DMS79 (cell line): ENCODE measurements at places on chromosomes 3 and 15.

DNA sequence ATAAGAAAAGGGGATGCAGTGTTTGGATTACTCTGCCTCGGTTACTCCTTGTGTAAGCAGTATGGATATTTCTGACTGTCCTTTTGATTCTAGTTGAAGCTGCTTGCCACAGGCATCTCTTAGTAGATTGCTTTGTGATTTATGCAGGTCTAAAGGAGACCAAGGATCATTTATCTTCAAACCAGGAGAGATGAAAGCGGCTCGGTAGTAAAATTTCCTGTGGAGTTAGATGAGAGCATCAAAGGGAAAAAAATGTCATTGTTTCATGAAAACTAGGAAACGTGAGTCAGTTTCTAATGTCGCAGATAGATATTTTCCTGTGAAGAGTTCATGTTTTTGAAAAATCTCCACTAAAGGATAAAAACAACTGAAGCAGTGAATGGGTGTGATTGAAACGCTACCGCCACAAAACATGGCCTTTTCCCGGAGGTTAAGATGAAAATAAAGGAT lies 254.0 kb upstream of the TBL1XR1 start:
- DNase-seq, result no peak

GRCh38 chr15:35833581-35833980 lies 287.6 kb upstream of the DPH6 start:
- no peak for DNase-seq

- no peak for DNase-seq
Observed at GRCh38 chr3:39434574-39434973, 28.1 kb downstream of the RPSA start.

DNA sequence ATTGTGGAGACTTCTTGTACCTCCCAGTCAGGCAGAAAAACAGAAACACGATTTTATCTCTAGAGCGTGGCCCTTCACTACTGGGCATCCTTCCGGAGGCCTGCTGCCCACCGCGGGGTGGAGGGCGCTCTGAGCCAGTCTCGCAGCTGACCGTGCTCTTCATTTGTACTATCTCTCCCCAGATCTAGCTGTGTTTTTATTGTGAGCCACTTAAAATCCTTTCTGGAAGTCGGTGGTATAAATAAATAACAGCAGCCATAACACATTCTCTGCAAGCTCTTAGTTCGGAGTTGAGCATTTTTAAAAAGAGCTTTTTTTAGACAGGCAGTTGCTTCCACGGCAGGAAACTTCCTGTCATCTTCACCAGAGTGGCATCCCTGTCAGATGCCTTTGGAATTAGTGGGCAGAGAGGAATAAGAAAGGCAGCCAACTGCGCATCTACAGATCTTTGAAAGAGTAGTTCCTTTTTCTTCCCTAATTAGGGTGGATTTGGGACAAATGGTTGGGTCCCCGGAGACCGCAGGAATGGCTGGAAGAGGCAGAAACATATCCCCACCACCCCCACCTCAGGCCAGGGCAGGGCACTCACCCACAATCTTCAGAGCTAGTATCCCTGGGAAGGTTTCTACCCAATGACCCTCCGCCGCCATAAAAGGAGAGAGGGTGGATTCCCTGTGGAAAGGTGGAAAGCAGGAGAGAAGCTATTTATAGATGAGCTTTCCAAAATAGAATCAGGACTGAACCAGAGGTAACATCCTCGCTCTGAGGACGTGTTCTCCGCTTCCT lies 91.1 kb downstream of the TOP2B start:
- no peak for DNase-seq

DNA sequence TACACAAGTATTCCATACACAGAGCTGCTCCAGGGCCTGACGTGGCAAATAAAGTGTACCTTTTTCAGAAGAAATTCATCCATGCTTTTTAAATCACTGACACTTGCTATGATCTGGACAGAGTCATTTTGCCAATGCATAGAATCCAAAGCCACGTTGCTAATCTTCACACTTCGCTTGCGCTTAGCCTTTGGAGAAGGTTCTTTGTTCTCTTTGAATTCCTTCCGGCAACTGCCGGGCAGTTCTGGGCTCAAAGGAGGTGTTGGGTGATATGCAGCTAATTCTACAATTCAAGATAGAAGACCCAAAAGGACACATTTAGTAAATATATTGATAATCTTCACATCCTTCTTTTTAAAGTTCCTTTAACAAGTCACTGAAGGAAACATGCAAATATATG lies 69.9 kb downstream of the NR2E3 start:
- no peak for DNase-seq

DNA sequence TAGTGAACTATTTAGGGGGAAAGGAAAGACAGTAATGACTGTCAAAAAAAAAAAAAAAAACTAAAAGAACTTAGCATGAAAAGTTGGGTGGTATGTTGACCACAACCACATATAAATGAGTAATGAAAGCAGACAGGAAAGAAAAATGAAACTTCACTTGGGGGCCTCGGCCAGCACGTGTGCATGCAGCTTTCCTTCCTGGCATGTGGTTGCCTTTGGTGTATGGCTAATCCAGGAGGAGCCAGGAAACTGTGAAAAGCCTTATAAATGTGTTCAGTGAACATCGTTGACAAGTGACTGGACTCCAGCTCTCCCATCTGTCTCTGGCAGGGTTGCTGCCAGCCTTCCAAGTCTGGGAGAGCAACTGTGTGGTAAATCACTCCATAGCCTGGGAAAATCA lies 195.1 kb downstream of the DTWD1 start:
- no peak for DNase-seq

- no peak for DNase-seq
Observed at GRCh38 chr15:74906067-74906449, 593 bp downstream of the FAM219B start.

DNA sequence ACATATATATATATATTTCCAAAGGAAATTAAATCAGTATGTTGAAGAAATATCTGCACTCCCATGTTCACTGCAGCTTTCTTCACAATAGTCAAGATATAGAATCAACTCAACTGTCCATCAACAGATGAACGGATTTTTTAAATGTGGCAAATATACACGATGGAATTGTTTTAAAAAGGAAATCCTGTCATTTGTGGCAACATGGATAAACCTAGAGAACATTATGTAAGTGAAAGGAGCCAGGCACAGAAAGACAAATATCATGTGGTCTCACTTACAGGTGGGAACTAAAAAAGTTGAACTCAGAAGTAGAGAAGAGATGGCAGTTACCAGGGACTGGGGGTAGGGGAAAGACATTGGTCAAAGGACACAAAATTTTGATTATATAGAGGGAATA lies 253.7 kb downstream of the ULK4 start:
- DNase-seq, result no peak

- peak; percentile 95 for DNase-seq
Observed at GRCh38 chr3:133211449-133211848, 173.3 kb downstream of the TMEM108 start.

DNA sequence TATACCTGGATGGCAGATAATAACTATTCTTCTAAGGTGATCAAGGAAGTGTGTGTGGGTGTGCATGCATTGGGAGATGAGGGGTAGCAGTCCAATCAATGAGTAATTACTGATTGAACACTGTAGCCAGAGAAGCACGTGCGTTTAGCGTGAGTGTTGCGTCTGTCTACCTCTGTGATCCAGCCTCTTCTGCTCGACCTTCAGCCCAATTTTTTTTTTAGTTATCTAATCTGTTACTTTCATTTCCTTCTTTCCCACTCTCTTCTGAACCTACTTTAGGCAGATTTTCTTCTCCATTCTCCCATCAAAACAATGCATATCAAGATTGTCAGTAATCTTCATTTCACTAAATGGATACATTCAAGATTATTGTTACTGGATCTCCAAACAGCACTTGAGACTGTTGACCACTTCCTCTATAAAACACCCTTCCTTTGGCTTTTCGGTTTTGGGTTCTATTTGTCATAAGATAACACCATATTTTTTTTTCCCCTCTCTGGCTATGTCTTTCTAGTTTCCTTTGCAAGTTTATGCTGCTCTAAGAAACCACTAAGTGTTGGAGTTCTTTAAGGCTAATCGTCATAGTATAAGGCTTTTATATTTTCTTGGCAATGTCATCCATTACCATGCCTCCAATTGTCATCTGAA lies 41.0 kb downstream of the MCTP2 start:
- no peak for DNase-seq

DNA sequence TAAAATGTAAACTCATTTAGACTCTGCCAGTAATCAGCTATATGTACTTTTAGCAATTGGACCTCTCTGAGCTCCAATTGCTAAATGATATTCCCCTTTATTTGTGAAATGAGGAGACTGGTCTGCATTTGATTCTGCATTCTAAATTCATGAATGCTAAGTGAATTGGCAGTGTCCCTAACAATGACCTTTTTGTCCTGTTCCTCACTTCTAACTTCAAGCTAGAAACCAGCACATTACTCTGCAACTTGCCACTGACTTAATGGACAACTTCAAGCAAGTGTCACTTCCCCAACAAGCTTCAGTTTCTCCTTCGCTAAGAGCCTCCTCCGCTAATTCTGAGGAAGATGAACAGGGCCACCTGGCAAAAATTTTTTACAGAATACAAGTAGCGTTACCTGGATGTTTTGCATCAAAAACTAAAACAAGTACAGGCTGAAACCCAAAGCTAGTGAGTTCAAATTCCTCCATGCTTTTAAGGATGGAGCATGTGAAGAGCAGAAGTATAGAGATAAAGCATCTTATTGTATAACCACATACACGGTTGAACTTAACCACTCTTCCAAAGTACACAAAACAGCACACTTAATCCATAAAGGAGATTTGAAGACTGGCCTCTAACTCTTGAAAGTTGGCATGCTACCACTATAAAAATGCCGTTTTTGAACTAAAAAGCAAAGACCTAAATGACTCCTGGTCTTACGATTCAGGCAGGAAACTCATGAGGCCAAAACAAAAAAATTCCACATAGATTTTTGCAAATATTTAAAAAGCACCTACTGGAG lies 207.6 kb downstream of the MAGI1 start:
- DNase-seq, result no peak

- no peak for DNase-seq
Observed at GRCh38 chr3:119492128-119492527, 6.2 kb upstream of the TIMMDC1 start.

- DNase-seq, result no peak
Observed at GRCh38 chr3:175422744-175423143, 563.6 kb downstream of the NAALADL2 start.

DNA sequence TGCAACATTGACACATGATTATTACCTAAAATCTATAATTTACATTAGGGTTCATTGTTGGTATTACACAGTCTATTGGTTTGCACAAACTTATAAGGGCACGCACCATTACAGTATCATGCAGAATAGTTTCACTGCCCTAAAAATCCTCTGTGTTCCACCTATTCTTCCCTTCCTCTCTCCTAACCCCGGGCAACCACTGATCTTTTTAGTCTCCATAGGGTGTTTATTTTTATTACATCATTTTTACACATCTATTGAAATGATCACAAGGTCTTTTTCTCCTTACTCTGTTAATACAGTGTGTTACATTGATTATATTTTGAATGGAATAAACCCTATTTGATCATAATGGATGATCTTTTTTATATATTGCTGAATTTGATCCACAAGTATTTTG lies 15.5 kb upstream of the ECT2 start:
- no peak for DNase-seq

- no peak for DNase-seq
Observed at GRCh38 chr3:171156401-171157010, 130.0 kb upstream of the SLC2A2 start.

DNA sequence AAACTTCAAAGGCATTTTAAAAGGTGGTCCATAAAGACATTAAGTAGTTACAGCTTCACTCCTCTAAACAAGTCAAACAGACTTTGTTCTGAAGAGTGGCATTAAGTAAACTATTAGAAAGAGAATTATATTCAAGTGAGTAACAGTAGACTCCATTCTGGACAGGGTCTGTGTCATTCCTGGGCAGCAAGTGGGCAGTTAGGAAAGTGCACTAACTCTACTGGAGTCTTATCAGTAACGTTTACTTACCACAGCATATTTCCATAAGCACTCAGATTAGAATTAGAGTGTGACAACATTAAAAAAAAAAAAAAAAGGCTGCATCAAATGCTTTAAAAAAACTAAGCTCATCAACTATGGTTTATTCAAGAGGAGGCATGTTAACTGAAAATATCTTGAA lies 10.6 kb downstream of the UBR1 start:
- no peak for DNase-seq

- no peak for DNase-seq
Observed at GRCh38 chr3:62226601-62227339, 146.6 kb downstream of the FEZF2 start.

DNA sequence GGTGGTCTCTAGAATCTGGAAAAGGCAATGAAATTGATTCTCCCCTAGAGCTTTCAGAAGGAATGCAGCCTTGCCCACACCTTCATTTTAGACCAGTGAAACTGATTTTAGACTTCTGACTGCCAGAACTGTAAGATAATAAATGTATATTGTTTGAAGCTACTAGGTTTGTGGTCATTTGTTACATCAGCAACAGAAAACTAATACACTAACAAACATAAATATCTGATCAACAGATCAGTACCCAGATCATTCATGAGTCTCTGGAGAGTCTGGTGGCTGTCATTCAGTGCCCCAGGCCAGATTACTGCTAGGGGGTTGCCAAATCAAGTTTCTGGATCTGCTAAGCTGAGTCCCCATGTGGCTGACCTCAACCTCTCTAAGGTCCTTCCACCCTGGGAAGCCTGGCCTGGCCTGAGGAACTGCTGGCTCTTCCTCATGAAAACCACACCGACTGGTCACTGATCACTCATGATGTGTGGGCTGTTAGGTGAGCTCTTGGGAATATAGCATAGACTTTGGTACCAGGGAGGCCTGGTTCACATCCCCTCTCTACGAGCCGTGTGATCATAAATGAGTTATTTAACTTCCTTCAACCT lies 11.1 kb upstream of the LACTB start:
- no peak for DNase-seq

DNA sequence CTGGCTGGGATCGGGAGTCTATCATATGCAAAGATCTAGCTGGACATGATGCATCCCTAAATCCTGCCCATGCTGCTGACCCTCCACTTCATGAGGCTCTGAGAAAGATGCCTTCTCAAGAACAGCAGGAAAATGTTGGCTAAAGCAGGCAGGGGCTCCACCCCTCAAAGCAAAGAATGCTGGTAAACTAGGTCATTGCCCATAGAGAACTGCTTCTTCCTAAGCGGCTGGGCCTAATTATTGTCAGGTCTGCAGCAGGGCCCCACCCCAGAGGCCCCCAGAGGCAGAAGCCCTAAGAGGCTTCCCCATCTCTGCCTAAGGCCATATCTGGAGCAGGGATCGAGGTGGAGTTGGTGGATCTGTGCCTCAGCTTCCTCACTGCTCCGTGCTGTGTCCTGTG lies 447.4 kb upstream of the PROK2 start:
- DNase-seq, result no peak

DNA sequence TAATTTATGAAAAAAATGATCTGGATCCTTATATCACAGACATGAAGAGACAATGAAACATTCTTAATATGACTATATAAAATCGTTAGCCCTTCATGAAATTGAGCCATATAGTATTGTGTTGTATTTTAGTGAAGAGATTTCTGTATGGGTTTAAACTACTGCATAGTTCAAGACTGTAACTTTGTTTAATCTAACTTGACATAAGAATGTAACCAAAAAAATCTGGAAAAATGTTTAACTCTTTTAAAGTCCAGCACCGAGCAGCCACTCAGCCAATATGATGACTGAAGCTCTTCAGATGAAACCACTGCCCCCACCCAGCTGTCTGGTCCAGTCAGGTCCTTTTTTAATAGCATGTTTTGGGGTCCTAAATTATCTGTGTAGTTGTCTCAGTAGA lies 4.9 kb downstream of the NANOGP8 start:
- no peak for DNase-seq
